Myocyte (in vitro differentiated cells): ENCODE measurements at places on chromosomes 16 and 17. TPM values are rescaled to one million over a fixed set of nuclear protein-coding genes. Genes with fewer than 3 reads are reported as not detected.

Gene PIGL
- 12.9 and 16.4 TPM in 2 replicates for total RNA-seq

Gene ADORA2B
- 6.3 and 7.1 TPM in 2 replicates for total RNA-seq

Gene SOX15
- 4.0 and 10.9 TPM in 2 replicates for total RNA-seq

Gene GINS3
- total RNA-seq = 3.6 and 5.9 TPM in 2 replicates

Gene TNS4
- not detected in 2 replicates for total RNA-seq
